ENCODE measurements at places on chromosomes 4 and X.

DNA sequence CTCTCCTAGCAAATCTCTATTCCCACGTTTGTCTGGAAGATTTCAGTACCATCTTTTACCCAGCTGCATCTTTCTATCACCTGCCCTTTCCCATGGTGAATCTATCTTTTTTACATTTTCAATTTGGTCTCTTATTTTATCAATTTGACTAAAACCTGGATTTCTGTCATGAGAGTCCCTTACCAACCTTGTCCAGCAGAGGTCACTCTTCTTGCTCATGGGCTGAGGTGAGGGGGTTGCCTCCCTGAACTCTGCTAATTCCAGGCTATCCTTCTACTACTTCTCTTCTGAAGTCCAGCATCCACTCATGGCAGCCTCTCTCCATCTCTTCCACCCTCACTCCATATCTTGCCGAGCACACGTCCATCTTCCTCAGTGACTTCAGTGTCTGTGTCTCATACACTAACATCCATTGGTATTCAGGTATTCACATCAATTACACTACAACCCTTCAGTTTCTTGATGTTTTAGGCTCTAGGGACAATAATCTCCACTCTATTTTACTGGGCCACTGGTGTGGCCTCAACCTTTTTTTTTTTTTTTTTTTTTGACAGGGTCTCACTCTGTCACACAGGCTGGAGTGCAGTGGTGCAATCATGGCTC is 17.8 kb upstream of the ZNF827 start:
- DNase-seq = no peak

GRCh38 chr4:170025523-170026252 is 507 bp downstream of the MFAP3L start:
- DNase-seq = peak; percentile 38

DNA sequence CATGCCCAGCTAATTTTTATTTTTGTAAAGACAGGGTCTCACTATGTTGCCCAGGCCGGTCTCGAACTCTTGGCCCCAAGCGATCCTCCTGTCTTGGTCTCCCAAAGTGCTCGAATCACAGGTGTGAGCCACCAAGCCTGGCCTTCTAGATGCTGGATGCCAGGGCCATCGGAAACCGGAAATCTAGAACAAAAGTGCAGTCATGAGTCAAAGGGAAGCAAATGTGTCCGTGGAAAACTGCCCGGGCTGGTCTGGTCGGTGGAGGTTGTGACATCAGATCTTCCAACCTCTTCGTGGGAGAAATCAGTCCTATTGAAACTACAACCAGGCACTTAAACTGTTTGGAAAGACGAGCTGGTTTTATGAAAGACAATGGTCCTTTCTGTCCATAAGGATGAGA is 92.3 kb upstream of the SHOX start:
- no peak for DNase-seq

- DNase-seq = no peak
Measured at GRCh38 chrX:105527759-105528158, 294.6 kb upstream of the NRK start.

DNA sequence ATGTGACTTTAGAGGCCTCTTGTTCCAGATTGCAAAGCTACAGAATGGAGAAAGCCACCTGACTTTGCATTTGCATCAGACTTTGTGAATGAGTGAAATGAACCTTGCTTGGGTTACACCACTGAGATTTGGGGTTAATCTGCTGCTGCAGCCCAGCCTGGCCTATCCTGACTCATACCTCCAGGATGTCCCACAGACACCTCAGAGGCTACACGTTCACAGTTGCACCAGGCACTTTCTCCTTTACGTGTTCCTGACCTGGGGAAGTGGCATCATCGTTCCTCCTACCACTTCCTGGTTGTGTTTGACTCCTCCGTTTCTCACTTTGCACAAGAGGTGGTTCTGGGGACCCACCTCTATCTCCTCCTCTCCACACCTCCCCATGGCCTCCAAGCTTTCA is 9.2 kb upstream of the SORCS2 start:
- DNase-seq = no peak

GRCh38 chr4:104752337-104752736 is 257.6 kb upstream of the CXXC4 start:
- DNase-seq = no peak

DNA sequence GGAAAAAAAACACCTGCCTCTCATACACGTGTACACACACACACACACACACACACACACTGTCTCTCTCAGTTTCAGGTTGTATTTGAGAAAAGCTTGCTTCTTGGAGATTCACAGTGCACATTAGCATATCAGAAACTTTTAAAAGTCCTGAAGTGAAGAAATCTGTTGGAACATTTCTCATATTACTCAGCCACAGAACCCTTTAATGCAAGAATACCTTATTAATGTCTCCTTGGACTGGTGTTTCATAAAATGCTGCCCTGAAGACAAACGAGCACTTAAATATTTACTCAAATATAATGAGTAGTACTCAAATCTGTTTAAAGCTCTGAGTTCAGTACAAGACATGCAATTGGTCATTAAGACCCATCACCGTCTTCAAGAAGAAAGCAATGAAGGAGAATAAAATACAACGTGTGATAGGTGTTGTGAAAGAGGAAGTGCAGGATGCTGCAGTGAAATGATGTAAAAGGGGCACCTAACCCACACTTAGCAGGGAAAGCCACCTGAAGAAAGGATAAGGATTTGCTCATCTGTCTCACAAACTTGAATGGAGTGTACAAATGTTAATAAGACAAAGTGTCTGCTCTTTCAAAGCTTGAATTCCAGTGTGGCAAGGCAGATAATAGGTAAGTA is 57.0 kb downstream of the DCLK2 start:
- no peak for DNase-seq

DNA sequence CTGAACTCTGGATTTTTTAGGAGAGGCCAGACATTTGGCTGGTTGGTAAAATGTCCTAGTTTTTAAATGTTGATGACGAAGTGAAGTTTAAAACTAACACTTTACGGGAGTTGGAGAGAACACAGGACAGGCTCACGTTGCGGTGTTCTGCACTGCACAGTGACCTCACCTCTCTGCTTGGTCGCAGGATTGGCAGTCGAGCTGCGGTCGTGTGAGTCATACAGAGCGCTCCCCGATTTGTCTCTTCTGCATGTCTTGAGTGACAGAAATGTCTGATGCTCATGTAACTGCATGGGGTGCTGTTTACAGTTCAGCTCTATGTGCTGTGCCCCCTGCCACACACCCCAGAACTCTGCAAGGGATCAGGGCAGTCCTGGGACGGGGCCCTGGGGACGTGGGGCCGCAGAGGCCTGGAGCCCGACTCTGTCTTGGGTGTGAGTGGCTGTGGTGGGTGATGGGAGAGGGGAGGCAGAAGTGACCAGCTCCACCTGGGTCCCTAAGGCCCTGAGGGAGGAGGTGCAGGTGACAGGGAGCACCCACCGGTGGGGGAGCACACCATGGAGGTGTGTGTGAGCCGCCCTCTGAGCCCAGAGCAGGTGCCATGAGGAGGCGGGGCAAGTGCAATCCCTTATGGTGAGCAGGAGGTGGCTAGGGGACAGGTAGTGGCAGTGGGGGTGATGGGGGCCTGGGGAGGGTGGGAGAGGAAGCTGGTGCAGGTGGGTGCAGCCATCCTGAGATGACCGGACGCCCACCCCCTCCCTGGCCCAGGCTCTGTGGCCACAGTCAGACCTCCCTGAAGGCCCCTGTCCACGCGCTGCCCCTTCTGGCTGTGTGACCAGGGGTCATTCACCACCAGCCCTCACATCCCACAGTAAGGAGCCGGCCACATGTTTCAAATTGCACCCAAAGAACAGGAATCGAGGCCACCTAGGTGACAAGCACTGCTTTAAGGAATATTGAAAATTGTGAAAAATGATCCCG is 77.9 kb upstream of the ADRA2C start:
- no peak for DNase-seq

DNA sequence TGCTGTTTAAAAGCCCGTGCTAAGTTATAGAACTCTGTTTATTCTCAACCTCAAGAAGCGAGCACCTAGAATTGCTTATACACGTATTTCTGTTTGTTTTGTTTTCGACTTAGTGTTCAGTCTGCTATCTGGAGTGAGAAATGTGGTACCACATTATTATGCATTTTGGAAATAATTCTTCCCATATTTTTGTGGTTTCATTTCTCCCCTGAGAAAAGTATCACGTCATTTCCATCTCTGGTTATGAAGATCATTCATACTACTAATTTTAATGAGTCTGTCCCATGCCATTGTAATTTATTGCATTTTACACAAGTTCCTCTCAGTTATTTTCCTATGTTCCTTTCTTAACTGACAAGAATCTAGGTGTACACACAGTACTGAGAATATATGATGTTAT is 186.0 kb downstream of the DCHS2 start:
- DNase-seq = no peak

- no peak for DNase-seq
Measured at GRCh38 chrX:127389900-127390299, 570.4 kb downstream of the PRR32 start.

DNA sequence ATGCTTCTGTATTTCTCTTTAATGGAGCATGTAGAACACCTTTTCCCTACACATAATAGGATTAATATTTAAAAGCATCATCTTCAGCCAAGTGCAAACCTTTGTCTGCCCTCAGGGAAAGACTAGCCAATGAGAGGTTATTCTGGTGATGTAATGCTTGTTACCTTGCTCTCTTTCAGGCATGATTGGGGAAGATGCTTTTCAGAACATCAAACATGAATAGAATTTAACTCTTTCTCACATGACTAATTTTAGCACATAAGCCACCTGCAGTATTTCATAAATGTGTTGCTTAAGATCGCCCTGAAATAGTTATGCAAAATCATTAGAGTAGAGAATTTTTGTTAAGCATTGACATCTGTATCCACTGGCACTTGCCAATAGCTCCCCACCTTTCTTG is 10.7 kb upstream of the EPGN start:
- no peak for DNase-seq

All from dorsolateral prefrontal cortex (tissue), 122 donors.